AG04449 (cell line): ENCODE measurements at places on chromosomes 12 and 14.

- DNase-seq, result no peak
Observed at GRCh38 chr14:90266441-90267154, 10.2 kb downstream of the PSMC1 start.

DNA sequence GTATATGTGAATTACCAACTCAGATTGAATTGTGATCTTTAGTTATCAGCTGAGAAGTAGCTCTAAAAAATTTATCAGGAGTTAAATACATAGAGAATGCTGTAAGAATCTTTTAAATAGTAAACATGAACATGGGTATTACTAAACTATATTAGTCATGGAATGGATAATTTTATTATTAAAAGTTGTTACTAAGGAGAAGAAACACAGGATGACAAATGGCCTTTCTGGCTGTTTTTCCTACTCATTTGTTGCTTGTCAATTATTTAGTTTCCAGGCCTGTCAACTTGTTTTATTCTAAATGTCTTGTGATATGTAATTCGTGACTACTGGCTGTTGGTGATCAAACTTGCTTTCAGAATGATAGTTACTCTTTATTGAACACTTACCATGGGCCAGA lies 58.7 kb downstream of the KTN1 start:
- DNase-seq, result no peak

GRCh38 chr14:60647081-60647836 lies 2.0 kb downstream of the SIX1 start:
- no peak for DNase-seq

GRCh38 chr14:69932391-69932790 lies 53.2 kb downstream of the SMOC1 start:
- no peak for DNase-seq
